ENCODE measurements at places on chromosomes 16 and 17.

- no peaks in the 10 kb centered on the region for H3K27me3 ChIP-seq
- H3K27ac ChIP-seq = no peak overlapping the region
- peaks cover 30% of the 10 kb centered on the region for H3K4me1 ChIP-seq
- no peak for DNase-seq
- no peak overlapping the region for H3K4me3 ChIP-seq
Observed at GRCh38 chr16:3810818-3811217, 69.7 kb downstream of the CREBBP start.

- no peak overlapping the region for H3K27ac ChIP-seq
- no peaks in the 10 kb centered on the region for H3K27me3 ChIP-seq
- no peaks in the 10 kb centered on the region for H3K4me1 ChIP-seq
- DNase-seq = no peak
Observed at GRCh38 chr16:88375996-88376834, 6.5 kb upstream of the ZNF469 start.

GRCh38 chr16:85393674-85394451, 219.3 kb upstream of the GSE1 start:
- DNase-seq = peak; percentile 81
- no peaks in the 10 kb centered on the region for H3K36me3 ChIP-seq
- H3K4me1 ChIP-seq = peaks cover 72% of the 10 kb centered on the region
- H3K4me3 ChIP-seq = no peak overlapping the region
- H3K27ac ChIP-seq = no peak overlapping the region
- H3K27me3 ChIP-seq = no peaks in the 10 kb centered on the region

DNA sequence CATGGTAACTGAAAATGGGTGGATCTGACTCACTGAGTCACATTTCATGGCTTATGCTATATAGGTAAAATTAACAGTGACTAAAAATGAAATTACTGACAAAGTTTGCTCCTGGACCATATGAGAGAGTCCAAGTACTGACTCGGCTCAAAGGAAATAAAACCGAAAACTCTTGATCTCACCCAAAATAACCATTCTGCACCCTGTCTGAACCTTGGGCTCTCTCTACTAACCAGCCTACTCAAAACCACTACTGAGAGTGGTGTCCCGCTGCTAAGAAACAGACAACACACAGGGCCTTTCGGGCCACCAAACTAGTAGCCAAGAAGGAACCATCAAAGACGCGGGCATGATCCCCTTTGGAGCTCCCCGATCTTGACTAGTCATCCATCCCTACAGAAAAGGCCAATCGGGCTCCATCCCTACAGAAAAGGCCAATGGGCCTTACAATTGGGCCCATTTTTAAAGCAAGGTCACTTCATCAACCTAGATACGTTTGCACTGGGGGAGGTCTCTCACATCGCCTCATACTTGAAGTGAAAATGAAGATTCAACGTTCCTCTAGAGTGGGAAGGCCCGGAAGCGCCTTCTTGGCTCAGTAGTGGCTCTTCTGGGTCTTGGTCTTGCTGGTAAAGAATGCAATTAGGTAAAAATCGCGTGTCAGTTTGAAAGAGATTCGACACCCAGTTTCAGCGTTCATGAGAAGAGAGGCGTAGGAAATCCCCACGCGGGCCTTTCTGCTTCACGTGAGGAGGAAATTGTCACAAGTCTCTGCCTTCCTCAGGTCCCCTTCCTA, 720 bp upstream of the ZPBP2 start:
- DNase-seq = no peak
- H3K27ac ChIP-seq = no peak overlapping the region
- peaks cover 67% of the 10 kb centered on the region for H3K27me3 ChIP-seq
- H3K4me3 ChIP-seq = no peak overlapping the region

GRCh38 chr17:75019710-75020109, 7.2 kb downstream of the MRPL58 start:
- H3K36me3 ChIP-seq = peaks cover 55% of the 10 kb centered on the region
- no peaks in the 10 kb centered on the region for H3K27me3 ChIP-seq
- DNase-seq = no peak
- no peak overlapping the region for H3K27ac ChIP-seq

GRCh38 chr17:1847191-1847590, 17.4 kb downstream of the RPA1 start:
- no peak overlapping the region for H3K4me3 ChIP-seq
- no peaks in the 10 kb centered on the region for H3K27me3 ChIP-seq
- no peaks in the 10 kb centered on the region for H3K4me1 ChIP-seq
- H3K36me3 ChIP-seq = peaks cover 69% of the 10 kb centered on the region
- no peak for DNase-seq

GRCh38 chr16:85480727-85481101, 132.4 kb upstream of the GSE1 start:
- no peak for DNase-seq
- no peaks in the 10 kb centered on the region for H3K4me1 ChIP-seq
- H3K4me3 ChIP-seq = no peak overlapping the region
- H3K36me3 ChIP-seq = peaks cover under 1% of the 10 kb centered on the region

DNA sequence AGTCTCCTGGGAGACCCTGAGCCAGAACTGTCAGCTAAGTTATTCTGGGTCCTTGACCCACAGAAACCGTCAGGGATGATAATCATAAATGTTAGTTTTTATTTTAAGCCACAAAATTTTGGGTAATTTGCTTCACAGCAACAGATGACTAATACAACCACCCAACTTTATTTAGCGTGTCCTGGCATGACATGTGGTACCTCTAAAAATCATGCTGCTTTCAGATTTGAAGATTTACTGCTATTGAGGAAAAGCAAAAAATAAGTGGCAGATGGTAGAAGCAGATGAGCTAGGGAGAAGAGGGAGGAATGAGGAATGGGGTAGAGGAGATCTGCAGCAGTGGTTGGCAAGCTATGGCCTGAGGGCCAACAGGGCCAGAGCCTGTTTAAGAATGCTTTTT, 90.4 kb downstream of the TMEM100 start:
- no peak for DNase-seq
- H3K4me3 ChIP-seq = no peak overlapping the region
- H3K36me3 ChIP-seq = no peaks in the 10 kb centered on the region
- H3K27ac ChIP-seq = no peak overlapping the region
- H3K27me3 ChIP-seq = no peaks in the 10 kb centered on the region
- H3K4me1 ChIP-seq = peaks cover 24% of the 10 kb centered on the region

DNA sequence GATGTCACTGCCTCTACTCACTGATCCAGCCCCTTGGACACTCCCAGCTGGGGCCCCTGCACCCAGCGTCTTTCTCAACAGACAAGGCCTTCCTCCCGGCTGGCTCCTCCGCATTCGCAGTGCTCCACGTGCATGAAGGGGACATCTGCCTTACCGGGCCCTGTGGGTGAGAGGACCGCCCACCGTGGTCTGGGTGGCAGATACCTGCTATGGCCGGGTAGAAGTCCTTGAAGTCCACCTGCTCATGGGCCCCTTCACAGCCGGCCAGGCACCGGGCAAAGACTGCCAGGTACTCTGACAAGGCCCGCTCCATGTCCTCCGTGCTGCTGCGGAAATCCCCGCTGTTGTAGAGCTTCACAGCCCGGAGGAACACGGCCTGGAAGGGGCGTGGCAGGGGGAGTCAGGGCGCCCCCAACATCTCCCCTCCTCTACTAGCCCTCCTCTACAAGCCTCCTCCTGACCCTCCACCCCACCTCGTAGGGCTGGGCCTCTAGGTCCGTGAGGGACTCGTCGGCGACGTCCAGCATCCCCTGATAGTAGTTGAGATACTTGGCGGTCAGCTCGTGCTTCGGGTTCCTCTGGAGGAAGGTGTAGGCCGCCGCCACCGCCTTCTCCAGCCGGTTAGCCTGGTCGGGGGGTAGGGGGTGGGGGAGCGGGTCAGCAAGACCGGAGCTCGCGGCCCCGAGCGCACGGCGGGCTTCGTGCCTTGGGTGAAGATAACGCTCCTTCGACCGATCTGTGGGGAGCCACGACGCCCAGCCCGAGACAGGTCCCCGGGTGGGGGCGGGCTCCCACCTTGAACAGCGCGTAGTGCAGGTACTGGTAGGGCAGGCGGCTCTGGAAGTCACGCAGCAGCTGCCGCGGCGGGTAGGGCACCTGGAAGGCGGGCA, 845 bp downstream of the P3H4 start:
- no peaks in the 10 kb centered on the region for H3K27me3 ChIP-seq
- H3K4me3 ChIP-seq = peak overlapping the region; percentile 82
- H3K4me1 ChIP-seq = peaks cover 44% of the 10 kb centered on the region
- DNase-seq = peak; percentile 73
- H3K27ac ChIP-seq = peak overlapping the region; percentile 66
- peaks cover 5% of the 10 kb centered on the region for H3K36me3 ChIP-seq

- H3K27ac ChIP-seq = no peak overlapping the region
- peaks cover 58% of the 10 kb centered on the region for H3K27me3 ChIP-seq
- H3K36me3 ChIP-seq = no peaks in the 10 kb centered on the region
- peaks cover 18% of the 10 kb centered on the region for H3K4me1 ChIP-seq
- H3K4me3 ChIP-seq = no peak overlapping the region
- DNase-seq = no peak
Observed at GRCh38 chr16:51159296-51159695, 8.2 kb upstream of the SALL1 start.

DNA sequence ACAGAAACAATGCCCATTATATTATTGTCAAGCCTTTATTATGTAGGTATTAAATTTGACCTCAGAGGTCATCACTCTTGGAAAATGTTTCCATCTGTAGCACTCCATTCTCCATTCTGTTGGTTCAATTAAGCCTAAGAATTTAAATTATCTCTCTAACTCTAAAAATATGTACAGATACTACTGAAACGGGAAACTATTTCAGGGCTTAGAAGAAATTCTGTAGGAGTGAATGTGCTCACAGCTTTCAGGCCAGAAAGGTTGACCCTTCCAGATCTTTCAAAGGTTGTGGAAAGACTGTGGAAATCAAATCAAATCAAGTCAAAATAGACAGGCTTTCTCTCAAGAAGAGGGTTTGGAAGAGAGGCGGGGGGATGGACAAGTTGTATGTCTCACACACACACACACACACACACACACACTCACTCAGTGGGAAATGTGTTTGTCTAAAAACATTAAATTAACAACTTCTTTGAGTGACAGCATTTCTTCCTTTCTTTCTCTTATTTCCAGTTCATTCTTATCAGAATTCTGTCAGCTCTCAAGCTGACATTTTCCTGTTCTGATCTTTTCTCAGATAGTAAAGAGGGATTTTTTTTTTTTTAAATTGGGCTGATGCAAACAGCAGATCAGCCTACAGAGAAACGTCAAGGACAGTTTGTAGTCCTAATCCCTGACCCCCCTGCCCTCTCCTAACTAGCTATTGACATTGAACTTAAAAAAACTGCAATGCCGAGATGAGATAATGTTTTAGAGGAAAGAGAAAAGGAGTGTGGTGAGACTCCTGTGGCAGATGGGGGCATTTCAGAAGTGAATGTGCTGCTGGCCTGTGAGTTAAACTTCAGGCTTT, 139.0 kb upstream of the ZFHX3 start:
- DNase-seq = no peak
- no peaks in the 10 kb centered on the region for H3K36me3 ChIP-seq
- no peaks in the 10 kb centered on the region for H3K4me1 ChIP-seq
- no peak overlapping the region for H3K4me3 ChIP-seq
- peaks cover 12% of the 10 kb centered on the region for H3K27me3 ChIP-seq

- no peak for DNase-seq
- H3K27me3 ChIP-seq = no peaks in the 10 kb centered on the region
- H3K36me3 ChIP-seq = no peaks in the 10 kb centered on the region
- no peaks in the 10 kb centered on the region for H3K4me1 ChIP-seq
Observed at GRCh38 chr17:69593716-69594115, 179.2 kb downstream of the MAP2K6 start.

- H3K4me1 ChIP-seq = no peaks in the 10 kb centered on the region
- H3K27me3 ChIP-seq = no peaks in the 10 kb centered on the region
- peaks cover 17% of the 10 kb centered on the region for H3K36me3 ChIP-seq
- H3K27ac ChIP-seq = no peak overlapping the region
- no peak overlapping the region for H3K4me3 ChIP-seq
Observed at GRCh38 chr17:9924735-9925191, 19.7 kb upstream of the RCVRN start.

GRCh38 chr16:74111456-74111982, 185.1 kb upstream of the PSMD7 start:
- no peaks in the 10 kb centered on the region for H3K27me3 ChIP-seq
- H3K36me3 ChIP-seq = no peaks in the 10 kb centered on the region
- H3K4me1 ChIP-seq = peaks cover 6% of the 10 kb centered on the region
- DNase-seq = no peak

GRCh38 chr17:16378636-16379282, 2.1 kb upstream of the UBB start:
- DNase-seq = peak; percentile 76
- H3K4me3 ChIP-seq = no peak overlapping the region
- H3K36me3 ChIP-seq = peaks cover 19% of the 10 kb centered on the region
- H3K27ac ChIP-seq = peak overlapping the region; percentile 93

- peak overlapping the region; percentile 94 for H3K4me3 ChIP-seq
- peaks cover 4% of the 10 kb centered on the region for H3K36me3 ChIP-seq
- peaks cover 82% of the 10 kb centered on the region for H3K4me1 ChIP-seq
- no peaks in the 10 kb centered on the region for H3K27me3 ChIP-seq
- DNase-seq = peak; percentile 68
- peak overlapping the region; percentile 99 for H3K27ac ChIP-seq
Observed at GRCh38 chr16:2516391-2517240, 2.9 kb downstream of the ATP6V0C start.

DNA sequence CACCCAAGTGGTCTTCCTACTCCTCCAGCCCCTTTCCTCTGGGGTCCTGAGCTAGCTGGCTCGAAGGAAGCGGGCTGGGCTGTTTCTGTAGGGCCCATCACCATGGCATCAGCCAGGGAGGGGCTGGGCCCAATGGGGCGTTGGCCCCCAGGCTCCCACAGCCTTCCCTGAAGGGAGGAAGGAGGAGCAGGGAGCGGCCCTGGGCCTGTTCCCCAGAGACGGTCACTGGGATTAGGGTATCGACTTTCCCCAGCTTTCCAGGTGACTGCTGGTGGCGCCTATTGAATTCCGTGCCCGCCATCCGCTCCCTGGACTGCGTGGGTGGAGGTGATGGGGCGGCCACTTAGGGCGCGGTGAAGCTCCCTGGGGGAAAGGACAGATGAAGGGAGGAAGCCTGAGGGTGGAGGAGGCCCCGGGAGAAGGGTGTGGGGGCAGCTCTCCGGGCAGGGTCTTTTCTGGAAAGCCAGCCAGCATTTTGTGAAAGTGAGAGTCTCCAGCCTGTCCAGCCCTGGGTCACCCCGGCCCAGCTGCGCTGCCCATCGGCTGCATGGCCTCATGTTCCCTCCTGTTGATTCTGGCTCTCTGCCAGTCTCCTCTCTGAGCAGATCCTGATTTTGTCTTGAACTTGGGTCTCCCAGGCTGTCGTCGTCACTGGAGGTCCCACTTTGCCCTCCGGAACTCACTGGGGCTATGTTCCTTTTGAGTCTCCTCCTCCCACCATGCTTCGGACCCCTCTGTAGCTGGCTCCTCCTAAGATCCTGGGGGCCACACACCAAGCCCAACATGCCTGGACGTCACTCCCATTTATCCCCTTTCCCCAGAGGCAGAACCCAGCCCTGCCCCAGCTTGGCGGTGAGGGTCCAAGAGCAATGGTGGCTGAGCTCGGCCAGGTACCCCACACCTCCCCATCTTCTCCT, 9.8 kb downstream of the NHERF1 start:
- DNase-seq = no peak
- H3K27ac ChIP-seq = peak overlapping the region; percentile 78
- peaks cover 2% of the 10 kb centered on the region for H3K36me3 ChIP-seq

GRCh38 chr17:54408731-54409130, 491.9 kb upstream of the TOM1L1 start:
- DNase-seq = no peak
- peaks cover 2% of the 10 kb centered on the region for H3K4me1 ChIP-seq
- no peaks in the 10 kb centered on the region for H3K36me3 ChIP-seq
- no peaks in the 10 kb centered on the region for H3K27me3 ChIP-seq
- H3K27ac ChIP-seq = no peak overlapping the region

Data from suprapubic skin (tissue), 4 donors.